Right hindlimb (tissue), 1 donor: ENCODE measurements at places on chromosomes 4 and X.
A peak's percentile ranks its signal among the peaks of the same experiment; 100 is the strongest.

GRCh38 chr4:128663325-128663724 is 146.2 kb upstream of the JADE1 start:
- no peak for DNase-seq

GRCh38 chr4:6388713-6389112 is 83.7 kb downstream of the PPP2R2C start:
- DNase-seq, result no peak

DNA sequence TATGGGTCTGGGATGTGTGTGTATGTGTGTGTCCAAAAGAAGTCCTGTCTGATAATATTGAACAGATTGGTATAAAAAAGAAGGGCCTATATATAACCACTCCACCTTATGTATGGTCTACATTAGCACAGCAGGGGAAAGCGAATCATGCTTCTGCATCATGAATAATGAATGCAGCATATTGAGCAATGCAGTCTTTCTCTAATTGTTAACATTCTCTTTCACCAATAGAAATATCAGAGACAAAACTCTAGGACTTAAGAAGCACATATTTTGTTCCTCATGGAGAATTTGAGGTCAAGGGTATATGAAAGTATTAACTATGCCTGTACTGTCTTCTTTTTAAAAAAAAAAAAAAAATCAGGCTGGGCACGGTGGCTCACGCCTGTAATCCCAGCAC is 264.3 kb upstream of the NOCT start:
- no peak for DNase-seq

- DNase-seq, result peak; percentile 14
Measured at GRCh38 chrX:77820091-77820727, 34.2 kb upstream of the ATRX start.

GRCh38 chr4:127669691-127670090 is 36.9 kb downstream of the INTU start:
- DNase-seq, result no peak

DNA sequence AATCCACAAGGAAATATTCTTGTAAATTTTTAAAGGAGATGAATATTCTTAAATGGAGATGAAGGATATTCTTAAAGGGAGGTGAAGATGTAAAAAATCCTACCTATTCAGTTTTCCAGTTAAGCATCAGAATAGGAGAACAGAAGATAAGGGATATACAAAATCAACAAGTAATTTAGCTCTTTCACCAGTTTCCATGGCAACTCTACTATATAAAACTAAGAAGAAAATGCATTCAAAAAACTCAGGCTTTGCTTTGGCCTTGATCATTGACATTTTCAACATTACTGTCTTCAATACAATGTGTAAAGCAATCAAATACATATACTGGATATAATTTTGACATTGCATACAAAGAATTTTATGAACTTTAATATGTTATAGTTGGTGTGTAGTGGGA is 622.7 kb upstream of the GRID2 start:
- no peak for DNase-seq

DNA sequence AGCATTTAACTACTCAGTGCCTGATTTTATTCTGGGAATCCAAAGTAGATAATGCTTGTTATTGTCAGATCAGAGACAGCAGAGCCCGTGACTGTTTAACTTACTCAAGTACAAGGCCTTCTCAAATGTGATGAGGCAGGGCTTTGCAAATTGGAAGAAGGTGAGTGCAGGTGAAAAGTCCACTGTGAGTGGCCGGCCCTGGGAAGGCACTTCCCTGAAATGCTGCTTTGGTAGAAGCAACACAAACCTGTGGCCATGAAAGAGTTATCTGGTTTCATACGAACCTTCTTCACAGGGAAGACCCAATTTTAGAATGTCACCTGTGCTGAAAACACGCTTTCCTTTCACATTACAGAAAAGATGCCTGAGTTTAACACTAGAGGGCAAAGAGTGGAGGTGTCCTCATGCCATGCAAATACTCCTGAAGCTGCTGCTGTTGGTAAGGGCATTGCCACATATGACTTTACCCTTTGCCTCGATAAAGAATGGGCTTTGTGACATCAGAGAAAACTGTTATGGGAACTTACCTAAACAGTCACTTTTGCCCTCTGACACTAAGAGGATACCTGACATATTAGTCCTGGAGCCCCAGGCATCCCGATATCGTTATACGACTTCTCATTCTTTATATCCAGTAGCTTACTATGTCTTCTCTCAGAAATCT is 8.0 kb downstream of the PPARGC1A start:
- no peak for DNase-seq

- DNase-seq, result no peak
Measured at GRCh38 chrX:94758130-94758529, 1084.1 kb downstream of the FAM133A start.

GRCh38 chrX:129998021-129998420 is 15.6 kb downstream of the BCORL1 start:
- DNase-seq, result no peak

- no peak for DNase-seq
Measured at GRCh38 chrX:154433605-154434004, 3.3 kb upstream of the GDI1 start.

DNA sequence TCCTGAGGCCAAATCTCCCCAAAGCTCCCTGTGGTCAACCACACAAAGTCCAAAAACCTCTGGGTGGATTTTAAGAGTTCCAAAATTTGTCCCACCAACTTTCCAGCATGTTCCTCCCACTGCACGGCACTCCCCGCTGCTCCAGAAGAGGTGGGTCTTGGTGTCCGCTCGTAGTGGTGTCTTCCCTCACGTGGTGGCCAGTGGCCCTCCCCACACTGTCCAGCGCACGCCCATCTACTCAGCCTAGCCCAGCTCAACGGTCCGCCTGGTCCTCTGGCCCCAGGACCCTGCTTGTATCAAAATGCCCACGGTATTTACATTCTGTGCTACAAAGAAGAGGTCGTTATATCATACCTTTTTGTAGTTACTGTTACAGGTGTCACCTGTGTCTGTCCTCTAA is 83.5 kb downstream of the NSUN7 start:
- DNase-seq, result no peak

GRCh38 chr4:141668200-141668910 is 32.0 kb downstream of the IL15 start:
- DNase-seq, result no peak

DNA sequence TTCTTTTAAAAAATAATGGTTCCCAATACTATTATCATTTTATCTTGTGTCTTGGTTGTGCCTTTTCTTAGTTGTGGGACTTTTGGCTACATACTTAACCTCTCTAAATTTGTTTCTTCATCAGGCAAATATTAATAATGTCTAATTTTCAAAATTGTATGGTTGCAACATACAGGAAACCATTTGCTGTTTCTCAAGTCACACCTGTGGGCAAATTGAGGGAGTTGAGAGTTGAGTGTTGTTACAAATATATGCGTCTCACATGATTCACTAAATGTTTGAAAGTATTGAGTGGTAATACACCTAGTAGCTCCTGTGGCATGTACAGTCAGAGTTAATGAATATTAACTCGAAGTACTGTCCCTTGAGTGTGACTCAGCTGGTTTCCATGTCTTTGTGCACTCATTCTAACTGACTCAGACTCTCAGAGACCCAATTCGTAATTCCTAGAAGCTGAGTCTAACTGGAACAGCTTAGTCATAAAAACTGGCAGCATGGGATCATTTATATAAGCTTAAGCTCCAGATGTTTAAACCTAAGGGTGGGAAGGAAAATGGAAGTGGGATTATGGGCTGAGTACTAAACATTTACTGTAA is 802.4 kb downstream of the TRIML1 start:
- DNase-seq, result peak; percentile 25

GRCh38 chrX:44975666-44976263 is 102.8 kb downstream of the KDM6A start:
- no peak for DNase-seq
